ENCODE measurements at places on chromosomes 16 and 17.
A peak's percentile ranks its signal among the peaks of the same experiment; 100 is the strongest.

GRCh38 chr16:84950906-84951305 lies 60.4 kb downstream of the ZDHHC7 start:
- DNase-seq = no peak

DNA sequence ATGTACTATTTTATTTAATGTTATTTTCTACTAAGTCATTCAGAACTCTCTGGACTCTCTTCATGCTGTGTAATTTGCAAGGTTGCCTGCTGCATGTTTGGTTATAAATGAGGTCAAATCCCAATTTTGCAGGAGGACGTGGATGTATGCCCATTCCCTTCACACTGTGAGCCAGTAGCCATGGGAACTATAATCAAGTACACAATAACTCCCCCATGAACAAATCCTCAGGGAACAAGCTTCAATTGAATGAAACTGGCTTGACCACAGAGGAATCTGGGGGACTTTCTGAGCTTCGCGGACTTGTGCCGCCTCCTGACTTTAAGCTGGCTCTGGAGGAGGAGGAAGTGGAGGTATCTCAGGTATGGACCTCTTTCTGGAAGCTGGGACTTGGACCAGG lies 14.6 kb upstream of the KCTD13 start:
- DNase-seq = no peak

DNA sequence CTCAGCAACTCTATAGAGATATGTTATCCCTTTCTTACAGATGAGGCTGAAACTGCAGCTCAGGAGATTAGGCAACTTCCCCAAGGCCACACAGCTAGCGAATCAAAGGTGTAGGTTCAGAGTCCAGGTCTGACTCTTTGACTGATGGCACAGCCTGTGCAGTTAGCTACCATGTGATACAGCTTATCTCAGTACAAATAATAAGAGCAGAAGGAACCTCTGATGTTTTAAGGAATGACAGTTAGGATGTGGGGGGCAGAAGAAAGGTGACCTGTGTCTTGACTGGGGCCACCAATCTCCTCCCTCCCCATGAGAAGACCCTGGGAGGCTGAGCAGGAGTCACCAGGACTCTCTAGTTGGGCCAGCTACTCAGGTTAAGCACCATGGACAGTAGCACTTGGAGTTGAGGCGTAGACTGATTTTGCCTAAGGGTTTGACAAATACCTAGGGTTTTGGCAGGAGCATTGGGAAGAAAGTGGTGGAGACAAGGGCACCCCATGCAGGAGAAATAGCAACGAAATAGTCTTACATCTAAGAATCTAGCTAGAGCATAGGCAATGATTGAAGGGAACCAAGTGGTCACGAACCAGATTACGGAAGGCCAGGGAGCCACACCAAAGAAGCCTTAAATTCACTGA lies 22.8 kb upstream of the ACSM2B start:
- DNase-seq = no peak

- no peak for DNase-seq
These were observed 527 bp downstream of the UNC45B start for GRCh38 chr17:35148144-35148543.

DNA sequence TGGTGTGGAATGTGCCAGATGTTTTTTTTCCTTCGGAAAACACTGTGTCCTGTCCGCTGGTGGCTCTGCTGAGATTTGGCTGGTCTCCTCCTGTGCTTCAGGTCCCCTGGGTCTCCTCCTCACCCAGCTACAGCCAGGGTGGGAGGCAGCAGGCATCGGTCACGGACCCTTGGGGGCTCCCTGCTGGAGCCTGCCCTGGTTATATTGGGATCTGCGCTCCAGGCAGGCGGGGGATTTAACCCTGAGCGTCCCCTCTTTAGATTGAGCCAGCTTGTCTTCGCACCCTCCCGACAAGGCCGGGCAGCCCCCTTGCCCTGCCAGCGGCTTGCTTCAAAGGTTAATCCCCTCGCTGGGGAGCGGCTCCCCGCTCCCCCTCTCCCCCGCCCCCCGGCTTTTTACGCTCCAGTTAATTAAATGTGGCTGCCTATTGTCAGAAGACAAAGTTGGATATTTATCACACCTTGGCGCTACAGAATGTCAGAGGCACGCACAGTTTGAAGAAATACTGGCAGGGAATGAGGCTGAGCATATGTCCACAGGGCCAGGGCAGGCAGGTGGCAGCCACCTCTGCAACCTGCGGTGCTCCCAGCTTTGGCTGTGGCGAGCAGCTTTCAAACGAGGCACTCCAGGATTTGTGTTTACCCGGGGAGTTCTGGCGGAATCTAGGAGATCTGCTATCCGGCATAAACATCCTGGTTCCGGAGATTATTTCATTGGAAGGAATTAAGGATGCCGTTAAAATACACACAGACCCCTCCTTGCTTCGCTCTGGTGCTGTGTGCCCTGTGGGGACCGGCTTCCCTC lies 38.2 kb upstream of the GSE1 start:
- DNase-seq = no peak

GRCh38 chr16:2090777-2091546 lies 43.2 kb downstream of the TSC2 start:
- DNase-seq = peak; percentile 23

GRCh38 chr16:74224828-74225612 lies 71.6 kb upstream of the PSMD7 start:
- DNase-seq = no peak

DNA sequence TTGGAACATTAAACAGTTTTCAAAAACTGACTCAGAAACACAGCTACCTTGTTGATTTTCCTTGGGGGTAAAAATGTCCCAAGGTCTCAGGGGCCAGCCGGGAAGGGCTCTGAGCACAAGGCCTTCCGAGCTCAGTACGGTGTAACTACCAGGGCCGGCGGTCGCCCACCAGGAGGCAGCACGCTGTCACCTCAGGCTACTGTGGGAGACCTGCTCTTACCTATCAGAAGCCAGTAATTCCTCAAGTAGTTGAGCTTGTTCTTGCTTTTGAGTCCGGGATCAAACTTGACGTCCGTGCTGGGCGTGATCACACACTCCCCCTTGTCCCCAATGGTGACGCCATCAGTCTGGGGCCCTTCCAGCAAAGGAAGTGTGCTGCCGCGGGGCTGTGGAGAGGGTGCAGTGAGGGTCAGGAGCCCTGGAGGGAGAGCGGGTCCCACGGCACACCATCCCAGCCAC lies 43.4 kb upstream of the ICAM2 start:
- no peak for DNase-seq

DNA sequence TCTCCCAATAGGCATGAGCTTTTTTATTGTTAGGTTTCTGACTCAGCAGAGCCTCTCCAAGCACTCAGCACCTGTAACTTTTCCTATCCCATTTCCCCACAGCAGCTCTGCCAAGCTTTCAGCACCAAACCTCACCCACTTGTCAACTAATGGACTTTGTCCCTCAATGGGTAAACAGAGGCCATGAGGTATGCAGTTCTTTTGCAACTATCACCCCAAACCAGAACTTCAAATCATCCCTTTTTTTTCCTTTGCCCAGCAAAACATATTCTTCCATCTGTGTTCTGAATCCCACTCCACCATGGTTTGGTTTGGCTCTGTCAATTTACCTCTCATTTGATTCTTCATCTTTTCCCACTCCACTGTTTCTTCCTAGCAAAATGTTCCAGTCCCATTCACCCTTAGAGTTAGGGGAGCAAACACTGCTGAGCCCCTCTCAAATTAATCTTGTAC lies 58.1 kb downstream of the TOX3 start:
- DNase-seq = no peak
